ENCODE measurements at places on chromosomes 16 and 17.

DNA sequence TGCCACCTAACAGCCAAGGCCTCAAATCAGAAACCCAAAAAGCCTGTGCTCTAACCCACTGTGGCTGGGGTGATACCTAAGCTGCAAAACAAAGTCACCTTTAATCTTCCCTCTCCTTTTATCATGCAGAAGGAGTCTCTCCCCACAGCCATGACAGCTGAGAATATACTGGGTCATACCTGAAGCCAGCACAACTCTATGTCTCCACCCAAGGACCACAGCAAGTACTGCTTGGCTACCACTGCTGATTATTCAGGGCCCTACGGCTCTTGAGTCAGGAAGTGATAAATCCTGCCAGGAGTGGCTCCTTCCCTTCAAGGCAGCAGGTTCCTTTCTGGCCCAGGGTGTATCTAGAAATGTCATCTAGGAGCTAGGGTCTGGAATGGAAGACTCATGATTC, 151.5 kb upstream of the TOM1L1 start:
- DNase-seq = no peak

- no peak for DNase-seq
Measured at GRCh38 chr17:8499614-8500013, 63.9 kb downstream of the NDEL1 start.

DNA sequence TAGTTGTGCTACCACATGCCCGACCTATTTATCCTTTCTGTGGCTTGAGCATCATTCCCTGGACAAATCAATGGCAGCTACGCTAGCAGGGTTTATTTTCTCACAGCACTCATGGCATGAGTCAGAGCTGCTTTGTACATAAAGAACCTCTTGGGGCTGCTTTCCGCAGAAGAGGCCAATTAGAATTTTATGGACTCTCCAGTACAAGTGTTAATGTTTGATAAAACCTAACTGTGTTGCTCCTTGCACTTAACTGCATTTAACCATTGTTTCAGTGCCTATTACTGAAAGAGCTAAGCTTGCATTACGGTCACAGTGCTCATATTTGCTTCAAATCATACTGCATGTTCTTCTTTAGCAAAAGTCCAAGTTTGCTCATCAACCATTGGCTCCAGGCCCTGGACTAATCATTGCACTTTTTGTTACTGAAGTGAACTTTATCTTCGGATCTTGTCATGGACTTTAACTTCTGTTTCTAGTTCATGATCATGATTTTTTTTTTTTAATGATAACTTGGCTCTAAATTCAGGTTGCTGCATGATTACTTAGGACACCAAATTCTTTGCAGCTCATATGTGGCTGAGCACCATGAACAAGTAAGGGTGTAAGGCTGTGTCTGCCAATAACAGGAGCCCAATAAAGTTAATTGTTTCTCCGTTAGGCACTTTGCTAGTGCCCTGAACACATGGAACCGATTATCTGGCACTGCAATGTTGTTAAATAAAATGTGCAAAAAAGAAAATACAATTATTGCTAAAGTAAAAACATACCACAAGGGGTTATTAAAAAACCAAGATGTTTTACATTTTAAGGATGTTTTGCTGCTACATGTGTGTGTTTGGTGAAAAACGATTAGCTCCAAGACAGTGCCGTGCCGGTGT, 492.2 kb downstream of the KCNJ2 start:
- no peak for DNase-seq

GRCh38 chr16:55125818-55126385, 195.2 kb downstream of the IRX5 start:
- no peak for DNase-seq

DNA sequence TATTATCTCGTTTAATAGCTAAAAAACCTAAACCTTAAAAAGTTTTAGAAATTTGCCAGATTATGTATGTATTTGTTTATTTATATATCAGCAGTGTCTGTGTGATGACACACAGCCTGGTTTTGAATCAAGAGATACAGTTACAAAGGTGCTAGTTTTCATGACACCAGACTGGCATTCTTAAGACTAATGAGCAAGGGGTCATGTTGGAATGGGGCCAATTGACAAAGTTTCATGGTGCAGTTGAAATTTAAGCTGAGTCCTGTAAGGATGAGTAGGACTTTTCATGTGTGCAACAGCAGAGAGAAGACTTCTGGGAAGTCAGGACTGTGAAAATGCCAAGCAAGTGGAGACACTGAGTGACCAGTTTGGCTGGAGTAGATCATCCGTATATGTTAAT, 3.2 kb upstream of the KRT10 start:
- DNase-seq = no peak

DNA sequence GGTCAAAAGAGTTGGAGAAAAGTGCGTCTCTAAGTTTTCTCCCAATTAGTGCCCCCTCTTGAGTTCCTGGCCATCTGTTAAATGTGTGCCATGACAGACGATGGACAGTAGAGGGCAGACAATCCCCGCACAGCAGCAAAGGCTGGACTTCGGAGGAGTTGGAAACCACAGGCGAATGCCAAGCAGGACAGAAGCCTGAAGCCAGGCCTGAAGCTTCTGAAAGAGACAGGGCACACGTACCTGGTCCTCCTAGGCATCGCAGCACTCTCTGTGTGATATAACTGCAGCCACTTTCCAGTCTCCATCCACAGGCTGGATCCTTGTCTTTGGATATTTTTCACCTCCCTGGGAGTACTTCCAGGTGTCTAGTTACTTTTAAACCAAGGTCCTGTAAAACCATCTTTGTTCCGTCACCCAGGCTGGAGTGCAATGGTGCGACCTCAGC, 14.5 kb downstream of the C17orf100 start:
- peak; percentile 35 for DNase-seq

- DNase-seq = no peak
Measured at GRCh38 chr17:5813357-5813756, 229.0 kb upstream of the NLRP1 start.

GRCh38 chr17:83006515-83007455, 72.6 kb upstream of the METRNL start:
- DNase-seq = no peak

- no peak for DNase-seq
Measured at GRCh38 chr16:15539197-15539596, 103.8 kb downstream of the MARF1 start.
